Hair follicle dermal papilla cell (primary cell): ENCODE measurements at places on chromosomes 4 and X. TPM values are rescaled to one million over a fixed set of nuclear protein-coding genes. Genes with fewer than 3 reads are reported as not detected.

ADH1B gene
- total RNA-seq, result 15.2 and 43.5 TPM in 2 replicates

TLR6 gene
- total RNA-seq, result 3.1 and 3.9 TPM in 2 replicates

SGCB gene
- total RNA-seq, result 37.5 and 38.7 TPM in 2 replicates

MAGEC1 gene
- not detected in 2 replicates for total RNA-seq

CACNA1F gene
- not detected in 2 replicates for total RNA-seq

DSPP gene
- not detected in 2 replicates for total RNA-seq

ADH4 gene
- 0.81 TPM in 1 of 2 replicates, not detected in the other for total RNA-seq

HELT gene
- total RNA-seq, result not detected in 2 replicates

CXXC4 gene
- under 0.01 and 0.16 TPM in 2 replicates for total RNA-seq

INTS6L gene
- 8.7 and 9.7 TPM in 2 replicates for total RNA-seq

SPOCK3 gene
- not detected in 2 replicates for total RNA-seq

SYN1 gene
- total RNA-seq, result 0.12 TPM in 1 of 2 replicates, not detected in the other

EDA2R gene
- 14.4 and 19.6 TPM in 2 replicates for total RNA-seq

SSX1 gene
- total RNA-seq, result not detected in 2 replicates

RASGEF1B gene
- 0.12 and 0.16 TPM in 2 replicates for total RNA-seq

TSPAN7 gene
- not detected in 2 replicates for total RNA-seq

RGN gene
- total RNA-seq, result 4.0 and 5.0 TPM in 2 replicates

TMPRSS11D gene
- not detected in 2 replicates for total RNA-seq

ADH1A gene
- not detected in 2 replicates for total RNA-seq

SLC7A11 gene
- 43.5 and 67.0 TPM in 2 replicates for total RNA-seq
